Fibroblast of lung (primary cell): ENCODE measurements at places on chromosomes 7 and 10. TPM values are rescaled to one million over a fixed set of nuclear protein-coding genes. Genes with fewer than 3 reads are reported as not detected.

DNA sequence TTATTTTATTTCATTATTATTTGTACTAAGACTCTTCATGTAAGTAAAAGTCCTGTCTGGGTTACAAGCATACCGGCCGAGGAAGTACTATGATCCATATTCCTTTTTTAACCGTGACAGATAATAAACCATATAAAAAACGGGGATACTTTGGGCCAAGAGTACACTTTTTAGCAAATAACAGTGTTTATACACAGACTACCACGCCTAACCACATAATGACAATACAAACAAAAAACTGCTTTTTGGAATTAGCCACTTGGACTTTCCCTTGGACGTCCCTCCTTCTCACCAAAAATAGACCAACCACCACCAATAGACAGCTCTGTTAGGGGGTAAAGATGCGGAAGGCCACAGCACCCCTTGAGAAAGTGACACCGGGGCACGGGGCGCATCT, 800 bp downstream of the MINDY3 start:
- H3K36me3 ChIP-seq = no peaks in the 10 kb centered on the region
- peak overlapping the region; percentile 93 for H3K4me3 ChIP-seq
- H3K27me3 ChIP-seq = no peaks in the 10 kb centered on the region
- H3K27ac ChIP-seq = peak overlapping the region; percentile 78

DNA sequence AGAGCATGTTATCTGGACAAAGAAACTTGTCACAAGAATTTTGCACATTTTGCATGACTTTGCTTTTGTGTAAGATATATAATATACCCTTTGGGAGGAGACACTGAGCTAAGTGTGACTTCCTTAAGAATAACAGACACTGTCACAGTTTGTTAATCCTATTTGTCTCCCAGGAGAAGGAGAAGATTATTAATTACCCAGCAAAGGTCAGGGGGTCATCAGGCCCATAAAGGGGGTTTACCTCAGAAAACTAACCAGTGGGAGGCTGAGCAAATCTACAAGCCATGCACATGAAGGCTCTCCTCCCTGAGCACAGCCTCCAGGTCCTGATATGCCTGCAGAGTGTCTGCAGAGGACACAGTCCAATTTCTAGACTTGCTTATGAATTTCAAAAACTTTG, 10.1 kb upstream of the MET start:
- no peak for DNase-seq
- no peaks in the 10 kb centered on the region for H3K4me1 ChIP-seq
- H3K36me3 ChIP-seq = no peaks in the 10 kb centered on the region

- H3K27ac ChIP-seq = no peak overlapping the region
- H3K36me3 ChIP-seq = no peaks in the 10 kb centered on the region
- no peaks in the 10 kb centered on the region for H3K27me3 ChIP-seq
- DNase-seq = no peak
- no peaks in the 10 kb centered on the region for H3K4me1 ChIP-seq
Observed at GRCh38 chr7:26101361-26102151, 50.4 kb upstream of the NFE2L3 start.

- no peaks in the 10 kb centered on the region for H3K27me3 ChIP-seq
- H3K27ac ChIP-seq = no peak overlapping the region
- no peaks in the 10 kb centered on the region for H3K36me3 ChIP-seq
Observed at GRCh38 chr10:93096901-93097300, 23.2 kb downstream of the CYP26A1 start.

GRCh38 chr7:141189231-141189630, 115.4 kb downstream of the TMEM178B start:
- no peak overlapping the region for H3K27ac ChIP-seq
- no peak overlapping the region for H3K4me3 ChIP-seq
- DNase-seq = no peak
- no peaks in the 10 kb centered on the region for H3K36me3 ChIP-seq
- H3K27me3 ChIP-seq = no peaks in the 10 kb centered on the region

DNA sequence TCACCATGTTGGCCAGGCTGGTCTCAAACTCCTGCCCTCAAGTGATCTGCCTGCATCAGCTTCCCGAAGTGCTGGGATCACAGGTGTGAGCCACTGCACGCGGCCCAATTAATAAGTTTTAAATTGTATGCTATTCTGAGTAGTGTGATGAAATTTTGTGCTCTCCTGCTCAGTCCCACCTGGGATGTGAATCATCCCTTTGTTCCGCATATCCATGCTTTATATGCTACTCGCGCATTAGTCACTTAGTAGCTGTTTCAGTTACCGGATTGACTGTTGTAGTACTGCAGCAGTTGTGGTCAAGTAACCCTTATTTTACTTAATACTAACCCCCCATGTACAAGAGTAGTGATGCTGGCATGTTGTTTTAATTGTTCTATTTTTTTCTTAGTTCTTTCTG, 47.3 kb upstream of the OIT3 start:
- no peaks in the 10 kb centered on the region for H3K4me1 ChIP-seq
- H3K4me3 ChIP-seq = no peak overlapping the region
- DNase-seq = peak; percentile 47
- H3K36me3 ChIP-seq = no peaks in the 10 kb centered on the region
- no peak overlapping the region for H3K27ac ChIP-seq
- no peaks in the 10 kb centered on the region for H3K27me3 ChIP-seq

- H3K4me3 ChIP-seq = no peak overlapping the region
- H3K36me3 ChIP-seq = no peaks in the 10 kb centered on the region
- H3K4me1 ChIP-seq = no peaks in the 10 kb centered on the region
- no peaks in the 10 kb centered on the region for H3K27me3 ChIP-seq
- H3K27ac ChIP-seq = no peak overlapping the region
Observed at GRCh38 chr10:1328981-1329614, 272.9 kb downstream of the WDR37 start.

DNA sequence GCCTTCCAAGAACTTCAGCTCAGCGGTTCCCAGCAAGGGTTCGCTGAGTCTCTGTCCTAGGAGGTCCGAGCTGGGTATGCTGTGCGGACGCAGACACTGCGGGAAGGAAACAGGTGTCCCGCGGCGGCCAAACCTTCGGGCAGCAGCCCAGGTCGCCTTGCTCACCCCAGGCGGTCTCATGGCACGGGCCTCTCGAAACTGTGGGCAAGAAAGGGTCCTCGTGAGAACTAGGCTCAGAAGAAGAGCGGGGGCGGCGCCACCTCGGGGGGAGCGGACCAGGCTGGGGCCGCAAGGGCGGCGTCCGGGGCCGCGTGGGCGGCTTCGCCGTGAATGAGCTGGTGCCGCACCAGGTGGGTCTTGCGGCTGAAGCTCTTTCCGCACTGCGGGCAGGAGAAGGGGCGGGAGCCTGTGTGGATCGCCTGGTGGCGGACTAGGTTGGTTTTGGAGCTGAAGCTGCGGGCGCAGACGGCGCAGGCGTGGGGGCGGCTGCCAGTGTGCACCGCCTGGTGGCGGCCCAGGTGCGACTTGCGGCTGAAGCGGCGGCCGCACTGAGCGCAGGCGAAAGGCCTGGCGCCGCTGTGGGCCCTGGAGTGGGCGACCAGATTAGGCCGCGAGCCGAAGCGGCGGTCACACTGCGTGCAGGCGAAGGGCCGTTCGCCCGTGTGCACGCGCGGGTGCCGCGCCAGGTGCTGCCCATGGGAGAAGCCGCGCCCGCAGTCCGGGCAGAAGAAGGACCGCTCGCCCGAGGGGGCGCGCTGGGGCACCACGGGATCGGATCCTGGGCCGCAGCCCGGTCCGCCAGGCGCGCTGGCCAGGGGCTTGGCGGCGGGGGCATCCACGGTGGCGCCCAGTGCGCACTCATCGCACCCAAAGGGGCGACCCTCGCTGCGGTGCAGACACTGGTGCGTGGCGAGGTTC, 8.6 kb downstream of the ZNF467 start:
- H3K27ac ChIP-seq = no peak overlapping the region
- no peak for DNase-seq
- no peak overlapping the region for H3K4me3 ChIP-seq
- no peaks in the 10 kb centered on the region for H3K4me1 ChIP-seq

DNA sequence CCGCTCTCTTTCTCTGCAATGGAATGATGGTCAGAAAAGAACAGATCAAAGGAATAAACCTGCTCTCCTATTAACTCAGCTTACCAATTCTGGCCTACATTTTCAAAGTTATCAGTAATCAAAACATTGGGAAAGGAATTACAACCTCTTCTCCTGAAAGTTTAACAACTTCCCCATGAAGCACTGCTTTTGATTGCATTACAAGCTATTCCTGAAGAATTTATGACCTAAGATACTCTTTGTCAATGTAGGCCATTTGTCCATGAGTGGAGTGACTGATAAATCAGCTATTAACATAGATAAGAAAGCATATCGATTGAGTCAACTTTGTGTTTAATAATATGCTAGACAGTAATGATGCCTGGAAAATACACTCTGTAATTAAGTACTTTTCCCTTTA, 271.7 kb upstream of the C7orf33 start:
- no peaks in the 10 kb centered on the region for H3K27me3 ChIP-seq
- H3K4me3 ChIP-seq = no peak overlapping the region
- no peaks in the 10 kb centered on the region for H3K36me3 ChIP-seq
- H3K27ac ChIP-seq = no peak overlapping the region
- H3K4me1 ChIP-seq = no peaks in the 10 kb centered on the region

- H3K4me3 ChIP-seq = peak overlapping the region; percentile 85
- peak overlapping the region; percentile 89 for H3K27ac ChIP-seq
- DNase-seq = peak; percentile 78
Observed at GRCh38 chr10:42783181-42783549, 570 bp downstream of the BMS1 start.

DNA sequence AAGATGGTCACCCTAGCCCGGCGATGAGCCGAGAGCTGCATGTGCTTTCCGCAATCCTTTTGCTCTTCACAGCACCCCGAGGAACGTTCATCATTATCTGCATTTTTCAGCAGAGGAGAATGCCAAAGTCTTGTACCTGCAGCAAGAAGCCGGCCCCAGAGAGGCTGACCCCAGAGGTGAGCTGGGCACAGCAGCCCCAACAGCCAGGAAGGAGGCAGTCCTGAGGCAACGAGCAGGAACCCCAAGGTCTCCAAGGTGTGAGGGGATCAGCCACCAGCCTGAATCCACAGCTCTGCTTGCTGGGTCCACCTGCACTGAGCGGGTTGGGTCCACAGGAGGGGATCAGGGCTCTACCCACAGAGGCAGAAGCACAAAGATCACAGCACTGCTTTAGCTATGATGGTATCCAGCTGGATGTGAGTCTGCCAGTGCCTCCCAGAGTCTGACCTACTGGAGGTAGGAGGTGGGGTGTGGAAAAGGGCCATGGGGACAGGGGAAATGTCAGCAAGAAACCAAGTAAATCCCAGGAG, 16.8 kb upstream of the GDF10 start:
- peaks cover 3% of the 10 kb centered on the region for H3K27me3 ChIP-seq
- no peak overlapping the region for H3K27ac ChIP-seq
- no peak for DNase-seq
- no peaks in the 10 kb centered on the region for H3K36me3 ChIP-seq

DNA sequence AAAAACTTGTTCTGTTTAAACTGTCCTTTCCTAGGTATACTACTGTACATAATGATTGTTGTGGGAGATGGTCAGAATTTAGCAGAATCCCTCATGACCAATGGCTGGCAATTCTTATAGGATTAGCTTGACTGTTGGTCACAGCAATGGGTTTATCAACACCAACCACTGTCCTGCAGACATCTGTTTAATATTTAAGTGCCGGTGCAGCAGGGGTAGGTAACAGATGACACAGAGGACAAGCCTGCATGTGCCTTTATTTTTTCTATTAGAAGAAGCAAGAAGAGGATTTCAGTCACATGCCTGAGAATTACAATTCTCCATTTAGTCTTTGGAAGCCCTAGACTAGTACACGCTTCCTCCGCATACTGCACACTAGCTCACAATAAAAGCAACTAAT, 48.4 kb downstream of the CCDC6 start:
- H3K4me1 ChIP-seq = peaks cover 2% of the 10 kb centered on the region
- H3K4me3 ChIP-seq = no peak overlapping the region
- H3K27me3 ChIP-seq = no peaks in the 10 kb centered on the region
- no peak for DNase-seq
- H3K27ac ChIP-seq = no peak overlapping the region

- no peak overlapping the region for H3K4me3 ChIP-seq
- H3K27me3 ChIP-seq = no peaks in the 10 kb centered on the region
- no peaks in the 10 kb centered on the region for H3K36me3 ChIP-seq
- DNase-seq = no peak
- no peaks in the 10 kb centered on the region for H3K4me1 ChIP-seq
Observed at GRCh38 chr7:24510759-24511158, 62.5 kb upstream of the PALS2 start.

DNA sequence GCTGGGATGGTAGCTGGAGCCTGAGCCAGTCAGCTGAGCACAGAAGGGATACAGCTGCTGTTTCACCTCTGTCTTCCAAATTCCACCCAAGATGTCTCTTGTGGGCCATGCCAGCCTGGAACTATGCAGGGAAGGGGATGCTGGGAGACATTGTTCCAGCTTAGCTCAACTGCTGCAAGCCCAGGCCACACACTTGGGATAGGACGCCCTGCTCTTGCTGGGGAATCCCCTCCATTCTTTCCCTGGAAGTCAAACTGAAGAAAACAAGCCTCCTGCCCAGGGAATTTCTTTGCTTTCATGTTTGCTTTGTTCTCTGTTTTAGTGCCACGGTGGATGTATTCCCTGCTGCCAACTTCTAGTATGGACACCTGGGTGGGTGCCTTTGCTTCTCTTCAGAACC, 55.2 kb upstream of the CDK13 start:
- no peak overlapping the region for H3K27ac ChIP-seq
- H3K27me3 ChIP-seq = peaks cover 18% of the 10 kb centered on the region
- DNase-seq = no peak
- no peak overlapping the region for H3K4me3 ChIP-seq
- no peaks in the 10 kb centered on the region for H3K4me1 ChIP-seq

- H3K27me3 ChIP-seq = no peaks in the 10 kb centered on the region
- no peak overlapping the region for H3K4me3 ChIP-seq
- H3K27ac ChIP-seq = no peak overlapping the region
Observed at GRCh38 chr7:158410720-158411119, 176.9 kb downstream of the PTPRN2 start.

- no peak for DNase-seq
- H3K36me3 ChIP-seq = no peaks in the 10 kb centered on the region
- H3K27ac ChIP-seq = no peak overlapping the region
Observed at GRCh38 chr7:103387242-103387641, 39.8 kb downstream of the PSMC2 start.

PRSS37 gene
- not detected in 2 replicates for total RNA-seq

ENKUR gene
- under 0.01 and 0.17 TPM in 2 replicates for total RNA-seq

ITGA8 gene
- 0.99 and 1.3 TPM in 2 replicates for total RNA-seq

CHAT gene
- total RNA-seq = not detected in 2 replicates

CYP26C1 gene
- total RNA-seq = under 0.01 TPM in 2 replicates

ANAPC16 gene
- total RNA-seq = 47.2 and 54.2 TPM in 2 replicates

HOGA1 gene
- total RNA-seq = 1.0 and 1.5 TPM in 2 replicates
